GDM1 (cell line): ENCODE measurements at places on chromosomes 5 and 9.

GRCh38 chr9:124256517-124257069, 1.2 kb upstream of the NEK6 start:
- no peak for DNase-seq

DNA sequence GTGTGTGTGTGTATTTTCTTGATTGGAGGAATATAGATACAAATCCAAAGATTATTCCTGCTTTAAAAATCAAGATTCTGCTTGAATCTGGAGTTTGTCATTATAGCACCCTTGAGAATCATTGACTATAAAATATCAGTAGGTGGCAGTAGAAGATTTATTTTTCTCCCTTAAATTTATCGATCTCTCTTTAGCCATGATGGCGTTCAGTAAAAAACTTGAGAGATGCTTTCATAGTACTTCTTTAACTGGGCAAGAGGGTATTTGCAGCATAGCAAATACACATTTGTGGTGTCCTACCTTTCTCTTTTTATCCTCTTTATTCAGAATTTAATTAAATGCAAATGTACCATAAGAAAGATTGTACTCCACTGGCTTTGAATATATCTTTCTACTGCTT, 307.7 kb downstream of the ADGRV1 start:
- no peak for DNase-seq

DNA sequence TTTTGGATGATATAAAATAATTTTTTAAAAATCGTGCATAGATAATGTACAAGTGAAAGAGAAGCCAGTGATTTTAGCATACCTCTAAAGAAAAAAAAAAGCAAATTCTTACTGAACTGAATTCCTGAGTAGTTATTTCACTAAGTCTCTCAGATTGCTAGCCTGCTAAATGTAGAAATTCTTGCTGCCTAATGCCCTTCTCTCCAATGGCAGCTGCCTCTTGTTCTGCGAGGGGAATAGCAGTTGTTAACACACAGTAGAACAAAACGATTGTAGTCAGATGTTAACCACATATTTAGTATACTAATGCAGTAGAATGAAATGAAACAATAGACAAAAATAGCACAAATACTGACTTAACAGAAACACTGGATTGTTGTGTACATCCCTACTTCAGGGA, 26.8 kb downstream of the SMAD5 start:
- DNase-seq, result no peak

GRCh38 chr5:151651997-151652645, 34.6 kb downstream of the SPARC start:
- DNase-seq, result peak; percentile 65

DNA sequence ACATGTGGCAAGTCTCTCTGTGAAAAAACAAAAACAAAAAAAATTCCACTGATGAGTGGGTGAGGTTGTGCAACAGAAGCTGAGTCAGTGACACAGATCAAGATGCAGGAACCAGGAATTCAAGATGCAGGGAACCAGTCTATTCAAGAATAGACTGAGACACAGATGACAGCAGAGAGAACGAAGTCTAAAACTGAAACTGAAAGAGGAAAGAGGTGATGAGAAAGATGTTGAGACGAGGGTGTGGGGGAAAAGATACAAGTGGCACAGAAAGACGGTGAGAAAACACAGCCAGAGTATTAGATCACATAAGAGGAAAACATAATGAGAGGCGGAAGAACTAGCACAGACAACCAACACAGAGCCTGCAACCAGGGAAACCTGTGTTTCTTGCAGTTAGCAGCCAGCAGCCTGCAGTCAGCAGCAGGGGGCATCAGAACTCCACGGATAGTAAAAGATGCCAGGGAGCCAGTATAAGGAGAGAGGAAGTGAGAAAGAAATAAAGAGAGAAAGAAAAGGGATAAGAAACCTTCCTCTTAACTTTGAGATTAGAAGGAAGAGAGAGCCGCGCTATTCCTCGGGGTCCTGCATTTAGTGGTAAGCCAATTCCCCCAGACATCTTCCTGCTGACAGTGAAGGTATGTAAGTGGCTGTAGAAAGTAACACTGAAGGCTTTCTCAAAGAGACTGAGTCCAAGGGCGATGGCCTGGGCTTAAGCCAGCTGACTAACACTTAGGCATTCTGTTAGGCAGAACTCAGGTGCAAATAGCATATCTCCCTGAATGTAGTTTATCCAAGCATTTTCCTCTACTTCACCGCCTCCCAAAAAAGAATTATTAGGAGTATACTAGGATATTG, 79.0 kb downstream of the TLR4 start:
- peak; percentile 29 for DNase-seq

DNA sequence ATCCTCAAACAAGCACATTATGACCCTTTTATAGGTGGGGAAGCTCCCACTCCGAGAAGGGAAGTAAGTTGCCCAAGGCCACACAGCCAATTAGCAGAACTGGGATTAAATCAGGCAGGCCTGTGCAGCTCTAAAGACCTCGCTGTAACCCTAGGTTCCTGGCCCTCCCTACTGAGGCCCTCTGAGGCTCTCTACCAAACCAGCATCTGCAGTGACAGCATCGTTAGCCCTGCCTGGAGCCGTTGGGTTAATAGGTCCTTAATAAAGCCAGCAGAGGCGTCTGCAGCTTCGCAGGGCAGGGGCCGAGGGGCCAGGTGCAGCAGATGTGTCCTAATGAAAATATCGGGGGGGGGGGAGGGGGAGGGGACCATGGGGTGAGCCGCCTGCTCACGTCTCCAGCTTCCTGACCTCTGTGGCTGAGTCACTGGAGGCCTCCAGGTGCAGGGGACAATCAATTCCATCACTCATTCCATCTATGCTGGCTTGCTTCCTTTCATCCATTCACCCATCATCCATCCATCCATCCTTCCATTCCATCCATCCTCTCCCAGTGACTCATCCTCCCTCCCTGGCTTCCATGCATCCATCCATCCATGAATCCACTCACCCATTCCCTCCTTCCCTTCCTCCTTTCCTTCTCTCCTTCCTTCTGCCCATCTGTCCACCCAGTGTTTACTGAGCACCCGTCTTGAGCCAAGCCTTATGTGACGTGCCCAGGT, 203.9 kb downstream of the C9orf50 start:
- DNase-seq, result no peak
